Ecto neural progenitor cell (in vitro differentiated cells): ENCODE measurements at places on chromosomes 3 and 15.

DNA sequence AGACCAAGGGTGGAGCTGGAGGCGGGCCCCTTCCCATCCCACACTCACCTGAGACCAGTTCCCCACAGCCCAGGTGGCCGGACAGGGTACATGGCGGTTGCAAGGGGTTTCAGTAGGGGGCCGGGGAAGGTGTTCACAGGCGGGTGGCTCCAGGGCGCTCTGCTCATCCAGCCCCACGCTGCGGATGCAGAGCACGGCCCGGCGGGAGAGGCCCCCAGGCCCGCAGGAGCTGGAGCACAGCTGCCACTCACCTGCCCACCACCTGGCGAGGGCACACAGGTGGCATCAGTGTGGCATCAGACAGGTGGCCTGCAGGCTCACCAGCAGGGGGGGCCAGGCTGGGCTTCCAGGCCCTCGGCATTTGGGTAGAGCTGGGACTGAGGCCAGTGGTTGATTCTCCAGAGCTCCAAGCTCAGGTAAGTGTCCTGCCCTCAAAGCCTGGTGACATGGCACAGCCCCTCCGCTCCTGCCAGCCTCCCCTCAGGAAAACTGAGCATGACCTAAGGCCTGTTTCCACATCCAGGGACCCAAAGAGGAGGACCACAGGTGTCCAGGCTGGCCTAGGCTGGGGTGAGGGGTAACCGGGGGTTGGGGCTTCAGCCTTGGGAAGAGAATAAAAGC lies 43.8 kb downstream of the ADAMTS7 start:
- no peak for DNase-seq

GRCh38 chr3:72595927-72596610 lies 252.2 kb downstream of the SHQ1 start:
- DNase-seq: no peak

GRCh38 chr15:53059273-53060043 lies 269.3 kb upstream of the ONECUT1 start:
- no peak for DNase-seq

GRCh38 chr3:44020143-44020542 lies 221.5 kb upstream of the TOPAZ1 start:
- DNase-seq: no peak

GRCh38 chr15:83065431-83065830 lies 1.6 kb downstream of the BTBD1 start:
- no peak for DNase-seq

- no peak for DNase-seq
These were observed 144.7 kb upstream of the DPH6 start for GRCh38 chr15:35690698-35691116.

DNA sequence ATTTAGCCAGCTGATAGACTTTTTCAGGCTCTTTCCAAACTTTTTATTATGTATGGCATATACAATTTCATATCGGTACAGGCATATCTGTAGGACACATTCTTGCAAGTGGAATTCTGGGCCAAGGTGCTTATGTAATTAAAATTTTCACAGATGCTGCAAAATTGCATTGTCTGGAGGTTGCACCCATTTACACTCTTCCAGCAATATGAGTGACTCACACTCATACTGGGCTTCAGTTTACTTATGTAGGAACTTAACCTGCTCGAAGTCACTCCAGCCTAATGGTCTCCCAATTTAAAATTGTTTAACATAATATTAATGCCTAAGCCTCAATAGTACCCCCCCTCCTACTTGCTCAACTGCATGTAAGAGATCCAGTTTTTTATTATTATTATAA lies 11.2 kb upstream of the SEC62 start:
- no peak for DNase-seq

GRCh38 chr3:129197321-129197720 lies 13.6 kb upstream of the CNBP start:
- no peak for DNase-seq

- DNase-seq: no peak
These were observed 37.6 kb downstream of the LRRN1 start for GRCh38 chr3:3836845-3837244.

DNA sequence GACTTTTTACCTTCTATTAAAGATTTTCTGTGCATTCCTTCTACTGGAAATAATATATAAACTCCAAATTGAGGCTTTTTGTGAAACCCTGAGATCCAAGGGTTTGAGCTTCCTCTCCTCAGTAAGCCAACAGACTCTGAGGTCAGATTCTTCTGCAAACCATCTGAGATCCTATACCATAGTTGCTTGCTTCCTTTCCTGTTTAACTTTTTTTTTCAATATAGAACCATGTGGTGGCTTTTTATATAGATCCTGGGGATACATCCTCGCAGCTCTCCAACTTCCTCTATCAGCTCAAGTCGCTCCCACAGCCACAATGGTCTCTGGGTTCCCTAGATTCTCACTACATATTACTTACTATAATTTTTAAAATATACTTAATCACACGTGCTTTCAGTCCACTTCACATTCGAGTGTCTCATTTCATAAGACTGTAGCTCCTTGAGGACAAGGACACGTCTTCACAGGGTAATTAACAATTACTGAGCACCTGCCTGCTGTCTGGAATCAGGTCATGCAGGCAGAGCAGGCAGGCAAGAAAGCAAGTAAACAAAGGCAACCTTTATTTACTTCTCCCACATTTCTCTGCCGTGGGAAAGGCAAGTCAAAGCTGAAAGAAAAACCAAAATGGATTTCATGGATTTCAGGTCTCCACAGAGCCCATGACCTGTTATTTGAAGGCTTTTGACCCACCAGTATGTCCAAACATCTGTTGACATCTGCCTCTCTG lies 941.5 kb downstream of the FHIT start:
- no peak for DNase-seq

DNA sequence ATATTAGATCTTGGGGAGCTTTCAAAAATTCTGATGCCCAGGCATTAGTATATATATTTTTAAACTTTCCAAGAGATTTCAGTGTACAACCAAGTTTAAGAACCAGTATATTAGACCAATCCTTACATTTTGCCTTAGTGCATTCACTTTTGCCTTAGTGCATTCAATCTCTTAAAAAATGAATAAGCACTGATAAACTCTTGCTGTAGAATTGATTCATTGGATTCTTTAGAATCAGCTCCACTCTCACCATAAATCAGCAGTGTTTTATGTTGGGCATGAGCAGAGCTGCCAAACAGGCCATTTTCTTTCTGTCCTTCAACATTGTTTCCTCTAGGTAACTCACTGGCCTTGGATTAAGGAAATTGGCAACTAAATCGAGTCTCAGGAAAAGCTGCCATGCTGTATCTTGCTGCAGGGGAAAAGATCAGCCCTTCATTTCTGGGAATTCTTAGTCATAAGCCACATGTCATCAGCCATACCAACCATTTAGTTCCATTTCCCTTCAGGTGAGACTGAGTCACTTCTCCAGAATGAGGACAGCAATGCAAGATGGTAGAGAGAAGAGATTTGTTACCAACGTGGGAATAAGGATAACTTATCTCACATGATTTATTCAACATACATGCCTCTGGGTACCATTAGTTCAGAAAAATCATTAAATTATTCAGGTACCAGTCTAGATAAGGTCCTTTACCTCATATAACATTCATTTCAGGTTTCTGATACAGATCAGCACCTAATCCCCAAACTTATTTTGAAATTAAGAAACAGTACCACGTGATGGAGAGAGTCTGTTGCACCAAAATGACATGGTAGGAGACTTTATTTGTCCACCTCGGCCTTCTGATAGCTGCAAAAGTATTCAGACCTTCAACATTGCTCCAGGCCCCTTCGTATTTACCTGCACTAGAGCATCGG lies 192.5 kb downstream of the P3H2 start:
- DNase-seq: no peak

DNA sequence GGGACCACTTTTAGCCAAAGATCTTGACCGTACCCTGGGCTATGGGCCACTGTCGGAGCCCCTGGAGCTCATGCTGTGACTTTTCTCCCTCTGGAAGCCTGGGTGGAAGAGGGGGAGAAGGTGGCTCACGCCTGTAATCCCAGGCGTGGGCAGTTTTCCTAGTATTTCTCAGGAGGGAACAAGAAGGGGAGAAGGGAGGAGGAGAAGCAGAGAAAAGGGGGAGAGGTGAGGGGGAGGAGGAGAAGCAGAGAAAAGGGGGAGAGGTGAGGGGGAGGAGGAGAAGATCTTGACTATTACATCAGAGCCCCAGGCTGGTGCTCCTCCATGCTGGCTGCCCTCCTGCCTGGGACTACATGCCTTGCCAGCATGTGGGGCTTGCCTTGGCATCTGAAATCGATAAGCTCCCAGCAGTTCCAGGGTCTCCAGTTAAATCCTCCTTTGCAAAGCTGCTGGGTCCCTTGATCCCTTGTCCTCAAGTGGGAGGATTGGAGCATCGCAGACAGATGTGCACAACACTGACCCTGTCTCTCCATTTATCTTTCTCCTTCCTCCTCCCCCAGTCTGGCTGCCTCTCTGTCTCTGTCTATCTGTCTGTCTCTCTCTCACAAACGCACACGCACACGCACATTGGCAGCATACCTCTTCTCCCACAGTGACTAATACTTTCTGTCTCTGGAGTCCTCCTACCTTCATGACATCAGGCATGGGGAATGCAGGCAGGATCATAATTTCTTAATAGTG lies 41.6 kb downstream of the MRAS start:
- DNase-seq: no peak

DNA sequence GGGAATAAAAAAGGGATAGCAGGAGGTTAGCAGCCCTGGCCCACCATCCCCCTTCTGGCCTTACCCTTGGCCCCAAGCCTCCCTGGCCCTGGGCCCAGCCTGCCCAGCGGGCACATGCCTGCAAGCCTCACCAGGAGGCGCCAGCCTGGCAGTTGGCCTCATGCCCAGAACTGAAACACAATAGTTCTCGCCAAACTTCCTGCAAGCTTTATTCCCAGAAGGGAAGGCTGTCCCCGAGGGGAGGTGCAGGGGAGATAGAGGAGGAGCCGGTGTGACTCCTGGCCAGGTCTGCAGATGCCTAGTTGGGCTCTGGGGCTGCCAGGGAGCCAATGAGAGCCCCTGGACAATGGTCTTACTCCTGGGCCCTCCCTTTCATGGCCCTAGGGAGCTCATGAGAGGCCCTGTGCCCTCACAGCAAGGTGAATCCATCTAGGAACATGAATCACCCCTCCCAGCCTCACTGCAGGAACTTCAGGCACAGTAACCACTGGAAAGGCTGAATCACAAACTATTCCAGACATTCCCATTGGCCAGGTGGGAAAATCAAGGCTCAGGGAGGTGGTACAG lies 4.0 kb downstream of the CCDC33 start:
- DNase-seq: no peak

GRCh38 chr3:119148493-119149180 lies 2.7 kb downstream of the TEX55 start:
- DNase-seq: no peak

DNA sequence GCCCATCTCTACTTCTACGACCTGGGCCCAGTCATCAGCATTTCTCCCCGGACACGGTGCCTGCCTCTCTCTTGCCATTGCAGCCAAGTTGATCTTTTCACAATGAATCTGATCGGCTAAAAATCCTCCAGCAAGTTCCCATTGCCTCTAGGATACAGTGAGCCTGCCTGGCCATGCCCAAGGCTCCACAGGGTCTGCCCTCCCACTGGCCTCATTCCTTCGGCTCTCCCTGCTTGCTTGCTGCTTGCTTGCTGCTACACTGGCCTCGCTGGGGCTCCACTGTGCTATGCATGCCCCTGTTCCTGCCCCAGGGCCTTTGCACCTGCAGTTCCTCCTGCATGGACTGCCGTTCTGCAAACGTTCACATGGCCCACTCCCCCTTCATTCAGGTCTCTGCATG lies 2.0 kb downstream of the ABTB1 start:
- DNase-seq: no peak

DNA sequence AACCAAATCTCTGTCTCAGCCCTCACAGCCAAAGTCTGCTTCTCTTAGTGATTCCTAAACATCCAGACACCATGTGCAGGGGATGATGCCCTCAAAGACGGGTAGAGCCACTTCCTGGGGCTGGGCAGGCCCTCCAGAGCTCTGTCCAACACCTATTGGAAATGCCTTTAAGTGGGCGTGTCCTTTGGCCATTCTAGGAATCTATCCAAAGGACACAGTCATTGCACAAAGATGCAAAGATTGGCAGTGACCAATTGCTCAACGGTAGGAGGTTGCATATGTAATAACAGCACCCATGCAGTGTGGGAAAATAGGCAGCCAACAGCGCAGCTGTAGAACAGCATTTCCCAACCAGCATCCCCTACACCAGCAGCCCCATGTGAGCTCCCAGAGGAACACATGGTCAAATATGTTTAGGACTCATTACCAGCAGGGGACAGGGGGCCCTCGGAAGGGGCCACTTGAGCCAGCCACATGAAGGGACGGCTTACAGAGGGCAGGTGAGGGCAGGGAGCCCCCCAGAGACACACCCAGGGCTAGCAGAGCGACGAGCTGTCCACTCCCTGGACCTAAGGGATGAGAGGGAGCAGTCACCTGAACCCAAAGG lies 142.8 kb upstream of the IQSEC1 start:
- no peak for DNase-seq

DNA sequence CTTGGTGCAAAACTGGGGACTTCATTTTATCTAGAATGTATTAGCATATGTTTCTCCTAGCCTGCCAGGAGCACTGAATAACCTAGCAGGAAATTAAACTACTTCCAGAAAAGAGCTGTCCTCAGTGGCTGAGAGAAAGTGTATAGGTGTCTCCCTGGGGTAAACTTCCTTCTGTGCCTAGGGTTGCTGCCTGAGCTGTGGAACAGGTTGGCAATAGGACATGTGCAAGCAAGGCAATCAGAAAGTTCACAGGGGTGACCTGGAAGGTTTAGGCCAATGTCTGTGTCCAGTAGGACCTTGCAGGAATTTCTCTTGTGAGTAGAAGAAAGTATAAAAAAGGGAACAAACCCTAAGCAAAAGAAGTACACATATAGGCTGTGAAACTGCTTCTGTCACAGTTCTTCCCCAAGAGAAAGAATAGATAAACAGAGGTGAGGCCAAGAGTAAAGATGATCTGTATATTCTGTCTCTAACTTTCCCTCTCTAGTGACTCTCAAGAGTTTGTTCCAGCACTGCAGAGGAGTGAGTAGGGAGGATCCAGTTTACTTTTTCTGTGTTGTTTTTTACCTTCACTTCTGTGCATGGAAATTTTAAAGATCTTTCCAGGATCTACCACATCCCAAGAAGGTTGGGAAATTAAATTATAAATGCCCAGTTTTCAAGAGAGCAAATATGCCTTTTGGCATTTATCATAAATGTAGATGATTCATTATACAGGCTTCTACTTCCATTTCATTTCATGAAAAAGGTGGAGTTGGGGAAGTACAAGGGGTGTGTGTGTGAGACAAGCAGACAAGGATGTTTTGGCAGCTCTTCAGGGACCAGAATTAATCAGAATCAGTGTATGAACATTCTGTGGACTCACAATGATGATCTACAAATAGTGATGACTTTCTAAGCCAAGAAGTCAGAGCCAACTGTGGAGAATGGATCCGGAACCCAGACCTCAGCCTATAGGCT lies 155.2 kb downstream of the RBPMS2 start:
- no peak for DNase-seq

- no peak for DNase-seq
These were observed 61.1 kb downstream of the XXYLT1 start for GRCh38 chr3:195209847-195210265.

DNA sequence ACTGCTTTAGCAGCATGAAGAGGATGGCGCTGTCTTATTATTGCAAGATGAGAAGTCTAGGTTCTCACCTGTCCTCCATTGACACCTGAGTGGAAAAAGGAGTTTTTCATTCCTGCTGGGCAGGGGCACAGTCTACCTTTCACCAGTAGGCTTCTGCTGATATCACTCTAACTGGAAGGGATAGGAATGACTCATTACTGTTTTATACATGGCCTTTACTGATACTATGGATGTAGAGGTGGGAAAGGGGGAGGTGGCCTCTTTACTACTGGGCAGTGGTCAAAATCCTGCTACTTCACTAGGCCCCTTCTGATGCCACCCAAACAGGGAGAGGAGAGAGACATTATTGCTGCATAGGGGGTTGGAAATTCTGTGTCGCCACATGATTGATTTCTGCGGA lies 97.8 kb downstream of the BBX start:
- no peak for DNase-seq
